Fibroblast of skin of back (primary cell): ENCODE measurements at places on chromosomes 16 and 17.
A peak's percentile ranks its signal among the peaks of the same experiment; 100 is the strongest.

DNA sequence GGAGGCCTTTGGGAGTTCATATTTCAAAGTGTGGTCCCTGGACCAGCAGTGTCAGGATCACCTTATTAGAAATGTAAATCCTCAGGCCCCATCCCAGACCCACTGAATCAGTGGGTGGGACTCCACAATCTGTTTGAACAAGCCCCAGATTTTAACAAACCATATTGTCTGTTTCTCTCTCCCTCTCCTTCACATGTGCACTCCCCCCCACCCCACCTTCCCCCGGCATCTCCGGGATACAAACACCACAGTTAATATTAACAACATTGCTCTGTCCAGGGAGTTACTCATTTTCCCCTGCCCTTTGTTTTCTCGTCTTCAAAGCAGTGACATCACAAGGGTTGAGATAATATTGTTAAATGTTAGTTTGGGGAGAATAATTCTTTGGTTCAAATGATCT, 127.3 kb downstream of the KATNIP start:
- peak; percentile 34 for DNase-seq

- DNase-seq = no peak
Observed at GRCh38 chr16:2426941-2427361, 2.3 kb upstream of the CCNF start.

- DNase-seq = peak; percentile 86
Observed at GRCh38 chr16:81457326-81458133, 12.9 kb downstream of the CMIP start.

DNA sequence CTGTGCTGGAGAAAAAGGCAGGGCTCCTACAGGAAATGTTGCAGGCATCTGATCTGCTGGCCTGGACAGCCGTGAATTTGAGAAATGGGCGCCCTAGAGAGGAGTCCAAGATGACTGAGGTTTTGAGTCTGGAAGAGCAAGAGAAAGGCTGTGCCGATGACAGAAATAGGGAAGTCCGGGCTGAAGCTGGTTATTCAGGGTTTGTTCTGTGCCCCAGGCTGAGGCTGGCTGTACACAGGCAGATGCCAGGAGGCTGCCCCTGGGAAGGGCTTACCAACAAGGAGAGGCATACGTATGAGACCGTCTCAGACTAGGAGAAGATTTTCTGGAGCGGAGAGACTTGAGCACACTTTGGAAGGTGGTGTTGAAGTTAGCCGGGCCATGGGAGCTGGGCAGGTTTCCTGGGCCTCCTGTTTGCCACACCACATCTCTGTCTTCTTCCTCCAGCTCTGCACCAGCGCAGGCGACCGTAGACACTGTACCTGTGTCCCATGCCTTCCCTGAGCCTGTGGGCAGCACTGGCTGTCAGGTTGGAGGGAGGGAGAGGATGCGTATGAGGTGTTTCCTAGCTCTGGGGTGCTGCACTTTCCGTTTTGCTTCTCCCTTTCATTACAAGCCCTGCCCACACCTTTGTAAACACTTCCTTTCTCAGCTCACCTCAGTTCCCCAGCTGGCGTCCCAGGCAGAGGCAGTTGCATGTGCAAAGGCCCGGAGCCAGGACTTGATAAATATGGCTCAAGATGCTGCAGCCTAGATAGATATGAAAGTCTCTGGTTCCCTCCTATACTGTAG, 80.8 kb downstream of the SPECC1 start:
- DNase-seq = no peak

DNA sequence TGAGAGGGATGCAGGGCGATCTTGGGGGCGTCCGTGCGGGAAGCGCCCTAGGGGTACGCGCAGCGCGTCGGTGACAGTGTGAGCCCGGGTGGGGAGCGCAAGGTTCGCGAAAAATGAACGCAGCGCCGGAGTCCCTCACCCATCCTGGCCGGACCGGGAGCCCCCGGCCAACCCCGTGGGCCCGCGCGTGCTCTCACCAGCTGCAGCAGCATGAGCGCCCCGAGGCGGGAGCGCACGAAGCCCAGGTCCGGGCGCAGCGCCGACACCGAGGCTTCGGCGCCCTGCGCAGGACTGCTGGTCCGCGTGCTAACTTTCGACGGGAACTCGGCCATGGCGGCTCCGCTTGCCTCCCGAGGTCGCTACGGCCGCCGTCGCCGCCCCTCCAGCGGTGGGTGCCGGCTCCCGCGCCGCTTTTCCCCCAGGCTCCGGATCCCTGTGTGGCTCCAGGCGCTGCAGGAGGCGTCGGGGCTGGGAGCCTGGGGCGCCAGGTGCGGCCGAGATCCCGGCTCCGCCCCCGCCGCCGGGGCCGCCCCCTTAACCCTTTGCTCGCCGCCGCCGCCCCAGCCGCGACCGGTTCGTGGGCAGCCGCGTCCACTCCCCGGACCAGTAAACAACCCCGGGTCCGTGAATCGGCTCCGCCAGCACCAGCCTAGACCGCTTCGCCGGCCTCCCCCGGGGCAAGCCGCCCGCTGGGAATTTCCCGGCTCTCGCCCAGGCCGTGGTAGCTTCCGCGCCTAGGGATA, at the start of gene PLLP:
Gene PLLP (minus strand): TSS at position 464 of the 743 bp plus-strand sequence. CDS start 132 bp downstream, at position 332.
- DNase-seq = peak; percentile 26
